Right ventricle myocardium inferior (tissue), 1 donor: ENCODE measurements at places on chromosomes 13 and 19. TPM values are rescaled to one million over a fixed set of nuclear protein-coding genes. Genes with fewer than 3 reads are reported as not detected.

DNA sequence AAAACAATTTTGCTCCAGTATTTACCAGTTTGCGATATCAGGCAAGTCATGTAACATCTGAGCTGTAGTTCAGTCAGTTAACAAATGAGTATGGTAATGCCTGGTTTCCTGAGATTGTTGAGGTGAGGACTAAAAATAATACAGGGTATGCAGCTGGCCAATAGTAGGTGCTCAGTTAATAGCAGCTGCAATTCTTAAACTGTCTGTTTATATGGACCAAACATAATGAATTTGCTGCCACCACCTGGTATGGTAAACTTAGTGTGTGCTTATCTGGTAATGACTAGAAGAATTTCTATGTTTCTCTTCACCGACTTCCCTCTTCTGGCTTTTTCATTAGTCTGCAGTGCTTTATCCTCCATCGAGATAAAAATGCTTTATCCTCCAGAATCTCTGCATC is 9.1 kb downstream of the ZMYM2 start:
- no peak for DNase-seq

- DNase-seq = no peak
These were observed 1224.2 kb downstream of the SLITRK5 start for GRCh38 chr13:88895261-88895941.

- DNase-seq = no peak
These were observed 75.9 kb upstream of the SLC10A2 start for GRCh38 chr13:103142151-103142550.

DNA sequence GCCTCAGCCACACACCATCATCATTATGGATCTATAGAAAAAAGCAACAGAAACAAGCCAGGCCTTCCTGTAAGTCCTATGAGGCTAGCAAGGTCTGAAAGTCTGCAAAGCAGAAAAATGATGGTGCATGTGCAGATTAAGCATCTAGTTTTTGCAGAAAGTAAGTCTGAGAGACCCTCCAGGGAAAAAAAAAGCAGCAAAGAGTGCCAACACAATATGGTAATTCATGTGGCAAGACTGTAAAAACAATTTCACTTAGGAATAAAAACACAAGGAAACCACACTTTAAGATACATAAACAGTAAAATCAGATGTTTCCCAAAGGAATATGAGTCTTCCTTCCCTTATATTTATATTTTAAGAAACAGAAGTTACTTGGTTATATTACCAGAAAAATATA is 112.3 kb upstream of the FBXL3 start:
- no peak for DNase-seq

- peak; percentile 94 for DNase-seq
These were observed 314.2 kb downstream of the DLEU7 start for GRCh38 chr13:50529154-50529882.

- DNase-seq = no peak
These were observed 19.6 kb downstream of the MPND start for GRCh38 chr19:4362831-4363545.

DNA sequence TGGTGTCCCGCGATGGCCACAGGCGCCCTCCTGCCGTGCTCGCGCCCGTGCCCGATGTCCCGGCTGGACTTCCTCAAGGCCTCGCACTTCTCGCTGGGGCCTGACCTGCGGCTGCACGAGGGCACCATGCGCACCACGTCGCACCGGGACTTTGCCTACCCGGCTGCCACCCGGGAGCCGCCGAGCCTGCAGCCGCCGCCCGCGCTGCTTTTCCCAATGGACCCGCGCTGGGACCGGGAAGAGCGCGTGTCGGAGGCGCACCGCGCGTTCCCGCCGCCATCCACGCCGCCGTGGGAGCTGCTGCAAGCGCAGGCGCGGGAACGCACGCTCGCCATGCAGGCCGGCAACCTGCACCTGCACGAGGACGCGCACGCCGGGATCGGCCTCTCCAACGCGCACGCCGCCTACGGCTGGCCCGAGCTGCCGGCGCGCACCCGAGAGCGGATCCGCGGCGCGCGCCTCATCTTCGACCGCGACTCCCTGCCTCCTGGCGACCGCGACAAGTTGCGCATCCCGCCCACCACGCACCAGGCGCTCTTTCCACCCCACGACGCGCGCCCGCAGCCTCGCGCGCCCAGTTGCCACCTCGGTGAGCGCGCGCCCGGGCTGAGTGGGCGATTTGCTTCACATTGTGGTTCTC is 12.1 kb upstream of the PEX11G start:
- no peak for DNase-seq

DNA sequence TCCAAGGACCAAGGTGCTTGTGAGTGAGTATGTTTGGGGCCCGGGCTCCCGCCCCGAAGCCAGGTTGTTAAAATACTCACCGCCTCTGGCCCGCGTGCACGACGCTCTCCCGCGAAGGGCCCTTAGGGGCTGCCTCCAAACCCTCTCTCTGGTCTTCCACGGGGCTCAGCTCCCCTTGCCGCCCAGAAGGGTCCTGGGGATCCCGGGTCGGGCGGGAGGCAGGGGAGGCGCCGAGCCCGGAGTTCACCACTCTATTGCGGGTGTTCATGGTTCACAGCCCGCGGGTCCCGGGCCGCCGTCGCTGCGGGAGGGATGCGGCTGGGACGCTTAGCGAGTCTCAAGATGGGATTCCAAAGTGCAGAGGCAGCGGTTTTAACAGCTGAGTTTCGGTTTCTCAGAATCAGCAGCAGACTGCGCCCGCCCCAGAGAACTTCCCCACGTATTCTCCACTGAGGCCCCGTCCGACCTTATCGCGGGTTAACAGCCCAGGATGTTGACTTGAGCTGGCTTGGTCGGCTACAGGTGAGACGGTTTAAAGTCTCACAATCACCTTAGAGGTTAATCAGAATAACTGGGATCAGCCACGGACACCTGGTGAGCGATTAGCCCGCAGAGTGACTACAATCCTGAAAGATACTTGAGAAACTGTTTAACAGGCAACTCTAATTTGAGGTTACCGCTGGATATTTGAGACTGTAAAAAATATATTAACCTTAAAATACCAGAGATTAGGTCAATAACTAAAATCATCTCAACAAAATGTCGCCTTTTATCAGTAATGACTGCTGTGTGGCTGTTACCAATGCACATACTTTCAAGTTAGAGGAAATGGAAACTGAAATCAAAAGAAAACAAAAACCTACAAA is at the start of gene EPSTI1:
EPSTI1 (minus strand) TSS at position 344 of the 866 bp plus-strand sequence; CDS start at position 268, 76 bp downstream.
- DNase-seq = peak; percentile 85

DNA sequence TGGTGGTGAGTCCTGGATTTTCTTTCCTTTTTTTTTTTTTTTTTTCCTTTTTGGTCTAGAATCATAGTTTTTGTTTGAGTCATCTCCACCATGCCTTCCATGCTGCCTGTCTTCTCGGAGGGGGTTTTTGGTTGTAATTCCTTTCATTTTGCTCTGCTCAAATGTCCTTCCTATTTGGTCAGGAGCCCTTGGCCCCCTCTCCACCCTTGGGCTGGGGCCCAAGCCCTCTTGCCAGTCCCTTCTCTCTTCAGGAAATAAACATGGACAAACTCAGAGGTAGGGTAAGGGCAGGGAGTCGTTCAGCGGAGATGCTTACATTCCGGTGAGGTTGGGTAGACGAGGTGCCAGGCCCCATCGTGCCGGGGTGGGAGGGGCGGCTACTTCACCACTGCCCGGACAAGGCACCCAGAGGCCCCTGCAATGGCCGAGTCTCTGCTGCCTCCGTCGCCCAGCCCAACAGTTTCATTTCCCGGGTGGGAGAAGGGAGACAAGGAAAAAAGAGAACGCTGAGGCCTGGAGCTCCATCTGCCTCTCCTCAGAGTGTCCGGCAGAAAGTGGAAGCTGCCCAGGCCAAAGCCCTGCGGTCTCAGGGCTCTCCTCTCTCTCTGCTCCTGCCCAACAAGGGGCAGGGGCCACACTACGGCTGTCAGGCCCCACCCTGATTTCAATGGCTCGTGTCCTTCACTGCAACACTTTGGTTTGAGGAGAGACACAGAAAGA is 12.7 kb downstream of the ZNF574 start:
- DNase-seq = no peak

DNA sequence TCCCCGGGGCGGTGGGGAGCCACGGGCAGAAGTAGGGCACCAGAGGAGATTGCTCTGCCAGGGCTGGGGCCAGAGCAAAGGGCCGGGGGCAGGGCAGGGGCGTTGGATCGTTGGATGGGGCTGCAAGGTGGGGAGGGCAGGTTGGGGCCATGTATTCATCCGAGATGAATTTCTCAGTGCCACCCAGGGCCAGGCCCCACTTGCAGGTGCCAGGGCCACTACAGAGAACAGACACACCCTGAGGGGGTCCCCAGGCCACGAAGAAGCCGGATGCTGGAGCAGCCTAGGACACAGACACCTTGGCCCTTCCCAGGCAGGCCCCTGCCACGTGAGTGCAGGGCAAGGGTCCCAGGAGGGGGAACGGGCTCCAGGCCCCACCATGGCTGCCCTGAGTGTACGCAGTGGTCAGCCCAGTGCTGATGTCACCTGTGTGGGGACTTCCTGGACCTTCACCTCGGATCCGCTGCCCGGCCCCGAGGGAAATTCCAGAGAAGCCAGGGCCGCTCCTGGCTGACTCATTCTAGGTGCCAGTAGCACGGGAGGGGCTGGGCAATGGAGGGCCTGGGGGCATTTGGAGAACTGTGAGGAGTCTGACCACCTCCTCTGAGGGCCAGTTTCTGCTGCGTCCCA is 9.6 kb upstream of the SBNO2 start:
- no peak for DNase-seq

DNA sequence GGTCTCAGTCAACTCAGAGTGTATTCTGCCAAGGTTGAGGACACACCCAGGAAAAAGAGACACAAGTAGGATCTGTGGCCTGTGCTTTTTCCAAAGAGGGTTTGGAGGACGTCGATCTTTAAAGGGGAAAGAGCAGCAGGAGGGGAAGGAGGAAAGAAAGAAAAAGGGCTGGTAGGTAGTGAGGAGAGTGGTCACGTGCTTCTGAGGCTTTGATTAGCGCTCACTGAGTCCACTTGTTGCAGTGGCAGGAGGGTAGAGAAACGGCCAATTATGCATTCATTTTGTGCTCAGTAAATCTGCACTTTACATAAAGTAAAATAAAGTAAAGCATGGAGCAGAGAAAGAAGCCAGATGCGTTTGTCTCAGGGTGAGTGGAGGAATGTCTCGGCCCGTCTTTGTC is 126.0 kb upstream of the VSTM2B start:
- no peak for DNase-seq

DNA sequence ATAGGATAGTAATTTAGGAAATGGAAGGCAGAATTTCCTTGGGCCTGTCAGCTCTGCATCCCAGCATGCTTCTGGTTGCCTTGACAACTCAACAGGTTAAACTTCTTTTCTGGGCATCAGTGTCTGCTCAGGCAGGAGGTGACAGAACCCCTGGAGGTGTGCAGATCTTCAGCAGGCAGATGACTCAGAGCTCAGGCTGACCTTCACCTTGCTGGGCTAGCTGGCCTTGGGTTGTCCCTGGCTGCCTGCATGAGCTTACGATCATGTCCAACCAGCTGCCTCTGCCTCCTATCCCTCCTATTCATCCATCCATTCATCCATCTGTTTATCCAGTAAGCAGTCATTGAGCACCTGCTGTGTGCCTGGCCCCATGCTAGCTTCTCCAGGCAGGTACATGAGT is 81.2 kb upstream of the KCTD15 start:
- no peak for DNase-seq

DNA sequence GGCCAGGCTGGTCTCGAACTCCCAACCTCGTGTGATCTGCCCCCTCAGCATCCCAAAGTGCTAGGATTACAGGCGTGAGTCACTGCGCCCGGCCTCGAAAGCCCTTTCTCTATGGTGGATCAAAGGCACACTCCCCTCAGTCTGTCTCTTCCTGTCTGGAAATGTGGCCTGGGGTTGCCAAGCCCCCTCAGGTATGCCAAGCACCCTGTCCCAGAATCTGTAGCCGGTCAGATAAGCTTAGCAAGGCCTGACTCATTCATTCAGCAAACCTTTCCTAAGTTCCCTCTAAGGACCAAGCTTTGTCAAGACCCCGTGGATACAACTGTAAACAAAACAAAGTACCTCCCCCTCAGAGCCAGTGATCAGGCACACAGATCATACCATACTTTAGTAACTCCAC is 14.1 kb downstream of the NUCB1 start:
- DNase-seq = no peak

GRCh38 chr13:26967119-26968038 is 204.2 kb downstream of the USP12 start:
- peak; percentile 74 for DNase-seq

GRCh38 chr13:107811233-107812013 is 403.9 kb downstream of the LIG4 start:
- DNase-seq = no peak

DNA sequence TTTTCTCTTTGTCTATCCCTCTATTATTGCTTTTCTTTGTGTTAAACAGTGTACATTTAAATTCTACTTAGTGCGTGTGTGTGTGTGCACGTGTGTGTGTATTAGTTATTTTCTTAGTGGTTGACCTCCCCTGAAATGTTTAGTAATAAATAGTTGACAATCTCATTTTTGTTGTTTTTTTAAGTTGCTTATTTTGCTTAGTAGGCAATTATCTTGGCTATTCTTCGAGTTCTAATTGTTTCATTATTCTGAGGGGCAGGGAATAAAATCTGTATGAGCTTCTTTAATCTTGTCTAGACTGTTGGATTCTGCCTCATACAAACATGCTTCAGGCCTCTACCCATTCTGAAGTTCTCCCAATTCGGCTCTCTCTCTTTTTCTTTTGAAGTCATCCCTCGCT is 1169.0 kb upstream of the ATXN8OS start:
- DNase-seq = no peak

- DNase-seq = no peak
These were observed 23.2 kb downstream of the CABP5 start for GRCh38 chr19:48020686-48021085.

DNA sequence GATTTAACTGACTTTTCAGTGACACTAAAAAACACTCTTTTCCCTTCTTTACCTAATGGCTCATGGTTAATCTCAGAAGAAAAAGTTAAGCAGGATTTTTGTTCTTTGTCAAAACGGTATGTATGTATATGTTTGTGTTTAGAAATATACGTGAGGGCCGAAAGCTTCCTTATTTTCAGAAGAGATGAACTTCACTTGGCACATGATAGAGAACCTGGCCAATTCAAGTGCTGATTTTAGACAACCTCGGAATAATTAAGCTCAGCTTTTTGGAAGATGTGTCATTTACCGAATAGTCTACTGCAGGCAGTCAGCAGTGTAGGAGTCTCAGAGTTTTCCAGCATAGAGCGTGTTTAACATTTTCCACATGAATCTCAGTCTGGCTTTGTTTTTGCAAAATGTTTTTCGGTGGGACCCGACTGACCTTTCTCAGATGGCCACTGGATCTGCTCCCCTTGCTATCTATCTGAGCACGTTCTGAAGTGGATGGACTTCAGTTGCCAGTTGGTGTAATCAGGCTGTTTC is 4.6 kb downstream of the RNASEH2B start:
- no peak for DNase-seq

DNA sequence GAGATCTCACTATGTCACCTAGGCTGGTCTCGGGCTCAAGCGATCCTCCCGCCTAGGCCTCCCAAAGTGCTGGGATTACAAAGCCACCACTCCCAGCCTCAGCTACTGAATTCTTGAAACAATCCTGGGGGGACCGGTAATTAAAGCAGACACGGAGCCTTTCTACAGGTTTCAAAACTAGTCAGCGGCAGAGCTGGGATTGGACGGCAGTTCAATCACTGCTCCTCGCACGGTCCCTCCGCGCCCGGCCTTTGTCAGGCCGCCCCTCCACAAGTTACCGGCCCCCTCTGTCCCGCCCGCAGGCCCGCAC is 229 bp downstream of the BORCS8 start:
- DNase-seq = no peak

Gene SERPINE3
- not detected for total RNA-seq

Gene GNA15
- 2.9 TPM for total RNA-seq

Gene FTL
- total RNA-seq = 1,007 TPM

Gene PLK5
- not detected for total RNA-seq

Gene RTBDN
- not detected for total RNA-seq

Gene IRGC
- total RNA-seq = not detected

Gene MLLT1
- 40.1 TPM for total RNA-seq

Gene WDR62
- total RNA-seq = 25.5 TPM

Gene GNG8
- total RNA-seq = not detected

Gene POP4
- 58.0 TPM for total RNA-seq

Gene SLITRK6
- 0.60 TPM for total RNA-seq

Gene KCNN4
- 0.41 TPM for total RNA-seq
